Activated CD8-positive, alpha-beta memory T cell treated with anti-CD3 and anti-CD28 coated beads for 48 hours (primary cell): ENCODE measurements at places on chromosomes 2 and 18.

GRCh38 chr2:203732953-203733510 lies 26.6 kb downstream of the CD28 start:
- DNase-seq: no peak

DNA sequence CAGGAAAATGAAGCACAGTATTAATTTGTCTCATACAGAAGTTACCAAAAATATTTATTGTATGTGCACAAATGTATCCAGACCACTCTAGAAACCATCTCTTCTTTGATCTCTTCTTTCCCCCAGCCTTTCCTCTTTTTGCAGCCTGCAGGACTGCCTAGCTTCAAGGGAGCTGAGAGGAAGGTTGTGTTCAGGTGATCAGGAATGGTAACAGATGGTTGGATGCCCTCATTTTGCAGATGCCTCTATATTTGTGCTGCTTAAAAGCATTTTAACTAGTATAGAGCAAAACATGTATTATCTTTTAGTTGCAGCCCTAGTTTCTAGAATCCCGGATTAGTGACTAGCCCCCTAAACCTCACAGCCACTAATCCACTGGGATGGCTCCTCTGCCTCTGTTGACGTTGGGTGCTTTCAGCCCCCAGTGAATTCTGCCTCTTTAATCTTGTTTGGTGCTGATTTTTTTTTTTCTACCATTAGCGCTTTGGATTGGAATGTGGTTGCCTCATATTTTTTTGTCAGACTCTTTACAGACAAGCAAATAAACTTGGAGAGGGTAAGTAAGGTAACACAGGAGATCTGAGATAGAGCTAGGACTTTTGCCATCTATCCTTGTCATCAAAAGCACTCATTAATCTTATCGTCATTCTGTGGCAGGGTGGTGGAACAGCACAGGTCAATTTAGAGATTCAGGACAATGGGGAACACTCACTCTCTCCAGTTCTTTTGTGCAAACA lies 103.8 kb upstream of the NDUFV2 start:
- no peak for DNase-seq

GRCh38 chr18:70294471-70295191 lies 5.8 kb downstream of the SOCS6 start:
- no peak for DNase-seq

- no peak for DNase-seq
These were observed 252.5 kb downstream of the XIRP2 start for GRCh38 chr2:167140767-167141166.

DNA sequence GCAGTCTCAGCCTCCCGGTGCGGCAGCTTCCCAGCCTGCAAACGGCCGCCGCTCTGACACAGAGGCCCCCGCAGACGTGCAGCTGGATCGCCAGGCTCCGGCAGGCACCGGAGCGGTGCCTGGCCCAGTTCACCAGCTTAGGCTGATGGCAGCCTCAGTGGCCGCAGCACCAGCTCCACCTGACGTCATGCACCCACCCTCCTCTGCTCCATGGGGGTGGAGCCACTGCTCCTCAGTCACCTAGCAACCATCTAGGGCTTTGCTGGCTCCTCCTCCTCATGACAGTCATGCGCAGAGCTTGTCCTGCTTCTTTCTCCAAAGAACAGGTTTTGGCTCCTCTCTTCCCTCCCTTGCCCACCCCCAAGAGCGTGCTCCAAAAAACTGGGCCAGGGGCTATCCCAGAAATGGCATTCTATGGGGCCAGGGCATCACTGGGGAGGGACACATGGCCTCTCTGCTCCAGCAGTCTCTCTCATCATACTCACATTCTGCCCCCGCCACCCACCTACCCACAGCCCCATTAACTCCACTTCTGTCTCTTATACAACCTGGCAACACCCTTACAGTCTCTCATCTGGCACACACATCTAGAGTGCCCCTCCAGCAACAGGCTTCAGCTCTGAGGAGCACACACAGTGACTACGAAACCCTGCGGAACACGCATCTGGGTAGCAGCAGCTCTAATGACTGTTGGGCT lies 5.5 kb downstream of the DCTN1 start:
- DNase-seq: no peak

GRCh38 chr2:105796791-105797190 lies 52.1 kb downstream of the NCK2 start:
- no peak for DNase-seq

DNA sequence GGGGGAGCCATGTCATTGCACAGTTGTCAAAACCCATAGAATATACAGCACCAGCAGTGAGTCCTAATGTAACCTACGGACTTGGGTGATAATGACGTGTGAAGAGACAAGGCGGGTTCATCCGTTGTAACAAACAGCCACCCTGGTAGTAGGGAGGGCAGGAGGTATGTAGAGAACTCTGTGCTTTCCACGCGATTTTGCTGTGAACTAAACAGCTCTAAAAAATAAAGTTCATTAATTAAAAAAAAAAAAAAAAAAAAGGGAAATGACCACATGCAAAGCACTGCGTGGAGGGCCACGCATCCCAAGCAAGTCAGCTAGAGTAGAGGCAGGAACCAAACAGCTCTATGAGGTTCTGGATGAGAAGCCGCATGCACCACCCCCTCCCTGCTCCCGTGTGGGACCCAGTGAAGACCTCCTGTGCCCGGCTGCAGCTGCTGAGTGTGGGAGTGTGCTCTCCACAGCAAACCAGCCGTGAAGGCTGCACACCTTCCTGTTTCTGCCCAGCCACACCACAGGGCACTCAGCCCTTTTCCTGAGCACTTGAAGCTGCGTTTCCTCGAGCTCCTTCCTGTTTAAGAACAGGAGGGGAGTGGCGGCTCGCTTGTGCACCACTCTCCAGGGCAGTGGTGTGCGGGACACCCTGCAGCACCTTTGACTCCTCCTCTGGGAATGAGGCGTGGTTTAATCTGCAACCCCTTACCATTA lies 65.6 kb downstream of the ODC1 start:
- no peak for DNase-seq

DNA sequence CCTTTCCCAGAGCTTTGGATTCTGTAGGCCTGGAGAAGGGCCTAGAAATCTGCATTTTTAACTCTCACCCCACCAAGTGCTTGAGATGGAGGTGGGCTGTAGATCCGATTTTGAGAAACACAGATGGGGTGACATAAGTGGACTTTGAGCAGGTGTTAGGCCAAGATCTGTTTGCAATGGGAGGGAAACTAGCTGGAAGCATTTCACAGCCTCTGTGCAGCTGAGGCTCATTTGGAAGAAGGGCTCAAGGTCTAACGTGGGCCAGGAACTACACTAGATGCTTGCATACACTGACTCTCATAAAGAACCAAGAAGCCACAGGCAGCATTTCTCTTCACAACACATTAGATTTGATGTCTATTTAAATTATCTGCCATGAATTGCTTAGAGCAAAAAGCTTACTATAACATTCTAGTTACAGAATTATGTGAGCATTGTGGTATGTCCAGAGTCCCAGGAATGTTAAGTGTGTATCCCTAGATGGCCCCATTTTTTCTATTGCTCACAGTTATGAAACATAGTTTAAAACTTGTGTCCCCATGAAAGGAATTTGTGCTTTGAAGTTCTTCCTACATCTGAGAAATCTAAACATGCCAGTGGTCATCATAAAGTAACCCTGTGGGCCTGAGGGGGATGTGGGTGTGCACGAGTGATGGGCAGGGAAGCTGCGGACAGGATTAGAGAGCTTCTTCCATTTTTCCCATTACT lies 77.2 kb downstream of the CD28 start:
- no peak for DNase-seq

GRCh38 chr2:240468303-240469238 lies 33.1 kb downstream of the GPC1 start:
- no peak for DNase-seq

DNA sequence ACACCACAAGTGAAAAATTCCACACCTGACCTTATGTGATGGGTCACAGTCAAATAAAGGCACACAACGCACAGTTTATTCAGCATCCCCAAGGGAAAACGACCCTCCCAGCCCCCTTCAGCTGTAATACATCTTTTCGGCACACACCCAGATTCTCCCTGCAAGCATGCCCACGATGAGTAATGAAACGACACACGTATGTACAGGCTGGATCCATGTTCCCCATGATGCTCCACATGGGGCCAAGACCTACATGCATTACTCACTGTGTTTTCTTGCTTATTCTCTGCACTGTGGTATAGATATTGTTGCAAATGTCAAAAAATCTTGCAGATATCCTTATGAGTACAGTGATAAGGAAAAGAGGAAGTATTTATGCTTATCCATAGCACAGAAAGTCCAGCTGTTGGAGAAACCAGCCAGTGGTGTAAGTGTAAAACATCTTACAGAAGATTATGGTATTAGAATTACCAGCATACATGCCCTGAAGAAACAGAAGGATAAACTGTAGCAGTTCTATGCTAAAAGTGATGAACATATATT lies 32.5 kb upstream of the SGPP2 start:
- no peak for DNase-seq

GRCh38 chr18:62200121-62200914 lies 13.3 kb downstream of the RELCH start:
- DNase-seq: no peak

DNA sequence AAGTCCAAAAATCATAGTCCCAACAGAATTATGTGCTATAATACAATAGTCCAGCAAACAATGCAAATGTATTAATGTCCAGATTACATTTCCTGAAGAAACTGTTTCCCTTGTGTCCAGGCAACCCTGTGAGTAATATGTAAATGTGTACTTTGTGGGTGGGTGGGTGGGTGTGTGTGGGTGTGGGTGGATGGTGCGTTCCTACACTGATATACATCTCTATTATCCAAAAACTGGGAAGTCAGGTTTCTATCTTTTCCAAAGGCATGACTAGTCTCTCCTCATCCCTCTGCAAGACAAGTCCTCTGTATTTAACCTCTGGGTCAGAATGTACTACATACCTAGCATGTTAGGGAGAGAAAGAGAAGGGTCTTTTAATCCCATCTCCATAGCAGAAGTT lies 71.6 kb downstream of the LNPK start:
- no peak for DNase-seq

GRCh38 chr18:14074187-14074586 lies 58.0 kb downstream of the ZNF519 start:
- no peak for DNase-seq

- DNase-seq: no peak
These were observed 616.8 kb upstream of the VRK2 start for GRCh38 chr2:57429831-57430230.

DNA sequence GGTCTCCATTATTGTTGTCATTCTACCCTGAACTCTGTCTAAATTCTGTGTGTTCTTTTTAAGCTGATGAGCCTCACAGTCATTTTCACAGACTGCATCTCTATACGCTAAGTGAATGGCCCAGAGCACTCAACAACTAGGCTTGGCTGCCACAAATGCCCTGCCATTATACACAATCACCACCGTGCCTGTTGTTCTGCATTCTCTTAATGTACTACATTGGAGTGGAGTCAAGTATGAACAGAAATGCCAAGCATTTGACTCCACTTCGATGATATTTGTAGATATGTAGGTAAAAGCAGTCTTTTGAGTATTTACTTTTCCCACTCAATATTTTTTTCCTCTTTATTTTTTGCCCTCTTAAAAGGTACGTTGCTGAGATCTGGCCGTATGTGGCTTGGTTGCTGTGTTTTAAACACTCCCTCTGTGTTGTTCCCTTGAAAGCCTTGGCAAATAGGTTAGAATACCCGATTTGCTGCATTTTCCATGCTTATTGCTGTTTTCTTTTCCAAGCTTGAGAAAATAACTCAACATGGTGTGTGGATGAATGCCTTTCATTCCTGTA lies 36.2 kb upstream of the TMEFF2 start:
- no peak for DNase-seq

DNA sequence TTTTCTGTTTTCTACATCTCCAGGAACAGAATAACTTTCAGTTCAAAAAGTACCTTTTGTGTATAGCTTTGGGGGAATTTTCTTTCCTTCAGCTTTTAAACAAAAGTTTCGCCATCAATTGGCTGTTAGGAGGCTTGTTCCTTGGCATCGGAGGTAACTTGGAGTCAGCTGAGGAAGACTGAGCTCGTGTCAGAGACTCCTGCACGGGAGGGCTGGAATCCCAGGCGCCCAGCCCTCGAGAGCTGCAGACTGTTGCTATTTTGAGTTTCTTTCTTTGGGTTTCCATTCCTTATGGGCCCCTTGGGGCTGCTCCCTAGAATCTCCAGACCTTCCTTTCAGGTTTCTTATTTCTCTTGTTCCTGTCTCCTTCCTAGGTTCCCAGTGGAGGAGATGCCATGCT lies 8.1 kb downstream of the EMILIN2 start:
- DNase-seq: no peak

DNA sequence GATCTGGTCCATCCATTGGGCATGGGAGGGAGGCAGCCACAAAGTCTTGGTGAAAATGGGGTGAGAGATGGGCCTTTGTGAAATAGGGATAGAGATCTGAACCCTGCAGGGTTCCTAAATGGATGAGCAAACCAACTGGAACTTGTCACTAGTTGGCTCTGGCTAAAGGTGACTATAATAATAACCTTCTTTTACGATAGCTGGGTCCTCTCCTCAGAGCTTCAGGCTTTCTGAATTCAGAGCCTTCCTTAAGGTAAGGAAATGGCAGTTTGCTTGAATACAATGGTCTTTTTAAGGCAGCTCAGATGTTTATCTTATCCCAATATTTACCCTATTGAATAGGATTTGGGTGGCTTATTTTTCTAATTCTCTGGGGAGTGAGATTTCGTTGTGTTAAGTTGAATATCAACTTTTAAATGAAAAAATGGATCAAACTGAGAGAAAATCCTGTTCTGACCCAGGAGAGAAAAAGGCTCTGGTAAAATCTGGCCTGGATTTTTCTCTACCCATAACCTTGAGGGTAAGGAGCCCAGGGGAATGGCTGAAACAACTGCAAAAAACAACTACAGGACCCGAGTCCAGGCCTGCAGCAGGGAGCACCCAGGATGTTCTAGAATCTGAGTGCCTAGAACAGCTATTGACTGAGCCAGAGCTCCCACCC lies 61.1 kb upstream of the CXCR4 start:
- no peak for DNase-seq

DNA sequence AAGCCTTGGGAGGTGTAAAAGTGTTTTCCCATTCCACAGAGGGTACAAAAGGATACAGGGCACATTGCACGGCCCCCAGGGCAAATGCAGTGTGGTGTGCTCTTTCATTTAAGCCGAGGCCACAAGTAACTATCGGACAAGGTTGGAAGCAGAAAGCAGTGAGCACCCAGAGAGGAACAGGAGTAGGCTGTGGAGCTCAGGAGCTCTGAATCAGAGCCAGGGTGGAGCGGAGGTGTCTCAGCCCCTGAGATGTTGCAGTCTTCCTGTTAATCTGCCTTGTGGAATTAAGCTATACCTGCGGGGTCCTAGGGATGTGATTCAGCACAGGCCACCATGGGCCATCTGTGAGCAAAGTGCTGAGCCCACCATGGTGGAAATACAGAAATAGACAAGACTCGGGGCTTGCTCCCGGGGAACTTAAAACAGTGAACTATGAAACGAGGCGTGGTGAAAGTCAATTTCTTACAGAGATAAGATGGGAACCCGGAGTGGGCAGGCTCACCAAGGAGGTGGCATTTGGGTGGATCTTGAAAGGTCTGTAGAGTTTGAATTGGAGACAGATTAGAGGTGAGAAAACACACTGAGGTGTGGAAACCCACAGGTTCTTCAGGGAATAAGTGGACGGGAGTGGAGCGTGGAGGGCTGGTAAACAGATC lies 44.0 kb downstream of the ASAP2 start:
- DNase-seq: no peak
